Left lobe of liver (tissue), 2 donors: ENCODE measurements at places on chromosomes 3 and 15. TPM values are rescaled to one million over a fixed set of nuclear protein-coding genes. Genes with fewer than 3 reads are reported as not detected.

FAM174B gene
- 4.3 TPM for total RNA-seq

GP9 gene
- 0.20 TPM for total RNA-seq

PLS1 gene
- 14.2 TPM for total RNA-seq

STAB1 gene
- total RNA-seq: 71.5 TPM

RAB6B gene
- total RNA-seq: 0.35 TPM

SCN11A gene
- total RNA-seq: 0.15 TPM

HDC gene
- 0.23 TPM for total RNA-seq

PLD1 gene
- total RNA-seq: 15.2 TPM
